ENCODE measurements at places on chromosomes 3 and 15.
A peak's percentile ranks its signal among the peaks of the same experiment; 100 is the strongest.

- no peak overlapping the region for H3K27ac ChIP-seq
- H3K4me3 ChIP-seq = no peak overlapping the region
- no peaks in the 10 kb centered on the region for H3K4me1 ChIP-seq
- DNase-seq = no peak
These were observed 39.1 kb downstream of the TKT start for GRCh38 chr3:53216723-53217122.

DNA sequence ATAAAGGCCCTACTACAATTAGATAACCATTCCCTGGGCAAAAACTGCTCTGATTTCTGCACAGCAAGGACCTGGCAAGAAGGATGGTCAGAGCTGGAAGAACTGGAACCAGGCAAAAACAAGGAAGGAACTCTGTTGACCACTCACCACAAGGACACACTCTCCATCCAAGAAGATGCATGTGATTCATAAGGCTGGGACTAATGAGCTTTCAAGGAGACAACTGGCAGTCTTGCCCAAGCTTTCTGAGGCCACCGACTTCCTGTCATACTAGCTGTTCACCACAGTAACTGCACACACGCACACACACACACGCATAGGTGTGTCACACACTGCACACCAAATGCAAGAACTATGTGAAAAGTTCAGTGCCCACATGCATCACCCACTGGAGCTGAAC is 256.6 kb downstream of the OCA2 start:
- no peak overlapping the region for H3K4me3 ChIP-seq
- H3K4me1 ChIP-seq = no peaks in the 10 kb centered on the region
- no peak overlapping the region for H3K27ac ChIP-seq
- DNase-seq = no peak
- no peaks in the 10 kb centered on the region for H3K36me3 ChIP-seq

DNA sequence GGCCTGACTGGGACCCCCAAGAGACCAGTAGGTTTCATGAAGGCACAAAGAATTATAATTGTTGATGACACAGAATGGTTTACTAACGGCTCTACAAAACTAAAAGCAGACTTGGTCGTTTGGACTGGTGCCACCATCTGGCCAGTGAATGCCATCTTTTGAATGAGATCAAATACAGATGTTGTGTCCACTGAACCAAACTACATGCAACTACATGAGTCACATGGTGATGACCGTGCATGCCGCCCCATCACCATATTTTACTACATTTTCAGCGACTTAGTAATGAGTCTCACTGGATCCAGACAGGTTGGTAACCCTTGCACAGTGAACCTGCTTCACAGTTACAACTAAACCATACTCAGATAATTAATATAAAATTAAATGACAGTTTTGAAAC is 803.3 kb downstream of the DIPK2A start:
- H3K36me3 ChIP-seq = no peaks in the 10 kb centered on the region
- no peaks in the 10 kb centered on the region for H3K4me1 ChIP-seq
- no peak overlapping the region for H3K27ac ChIP-seq
- H3K27me3 ChIP-seq = no peaks in the 10 kb centered on the region
- no peak overlapping the region for H3K4me3 ChIP-seq
- DNase-seq = no peak

- no peaks in the 10 kb centered on the region for H3K27me3 ChIP-seq
- H3K27ac ChIP-seq = no peak overlapping the region
- H3K36me3 ChIP-seq = no peaks in the 10 kb centered on the region
- no peak overlapping the region for H3K4me3 ChIP-seq
These were observed 209.5 kb upstream of the SUCLG2 start for GRCh38 chr3:67863869-67864268.

- H3K27ac ChIP-seq = no peak overlapping the region
- DNase-seq = no peak
- no peaks in the 10 kb centered on the region for H3K36me3 ChIP-seq
- H3K4me1 ChIP-seq = no peaks in the 10 kb centered on the region
These were observed 141.6 kb downstream of the THRB start for GRCh38 chr3:24352893-24353553.

- no peak overlapping the region for H3K27ac ChIP-seq
- H3K4me1 ChIP-seq = no peaks in the 10 kb centered on the region
- H3K4me3 ChIP-seq = no peak overlapping the region
- no peak for DNase-seq
- no peaks in the 10 kb centered on the region for H3K36me3 ChIP-seq
These were observed 65.6 kb upstream of the SLC6A1 start for GRCh38 chr3:10926811-10927521.

- H3K27ac ChIP-seq = no peak overlapping the region
- H3K4me1 ChIP-seq = no peaks in the 10 kb centered on the region
These were observed 84.4 kb upstream of the PHLDB2 start for GRCh38 chr3:111774622-111775021.

DNA sequence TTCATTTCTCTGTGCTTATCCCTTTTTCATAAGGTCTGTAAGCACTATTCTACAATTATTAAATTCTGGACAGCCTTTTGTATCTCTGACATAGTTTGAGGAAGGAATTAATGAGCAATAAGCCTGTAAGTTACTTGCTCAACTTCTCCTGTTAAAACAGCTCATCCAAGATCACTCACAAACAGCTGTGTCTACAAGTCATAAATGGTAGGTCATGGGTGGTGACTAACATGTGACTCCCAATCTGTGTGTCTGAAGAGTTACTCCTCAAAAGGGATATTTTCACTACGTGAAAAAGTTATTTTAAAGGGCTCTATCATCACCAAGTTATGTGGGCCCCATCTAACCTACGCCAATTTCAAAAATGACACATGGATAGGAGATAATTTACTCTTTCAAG is 145.2 kb upstream of the CBLB start:
- no peak overlapping the region for H3K4me3 ChIP-seq
- no peaks in the 10 kb centered on the region for H3K27me3 ChIP-seq
- no peaks in the 10 kb centered on the region for H3K36me3 ChIP-seq
- peaks cover 3% of the 10 kb centered on the region for H3K4me1 ChIP-seq
- H3K27ac ChIP-seq = peak overlapping the region; percentile 65

- H3K36me3 ChIP-seq = no peaks in the 10 kb centered on the region
- no peaks in the 10 kb centered on the region for H3K27me3 ChIP-seq
- no peaks in the 10 kb centered on the region for H3K4me1 ChIP-seq
- no peak overlapping the region for H3K4me3 ChIP-seq
These were observed 54.1 kb downstream of the RORA start for GRCh38 chr15:61175024-61175423.

- no peak overlapping the region for H3K4me3 ChIP-seq
- no peaks in the 10 kb centered on the region for H3K4me1 ChIP-seq
- no peaks in the 10 kb centered on the region for H3K36me3 ChIP-seq
- no peak overlapping the region for H3K27ac ChIP-seq
These were observed 372.0 kb downstream of the GABRG3 start for GRCh38 chr15:27342991-27343390.

DNA sequence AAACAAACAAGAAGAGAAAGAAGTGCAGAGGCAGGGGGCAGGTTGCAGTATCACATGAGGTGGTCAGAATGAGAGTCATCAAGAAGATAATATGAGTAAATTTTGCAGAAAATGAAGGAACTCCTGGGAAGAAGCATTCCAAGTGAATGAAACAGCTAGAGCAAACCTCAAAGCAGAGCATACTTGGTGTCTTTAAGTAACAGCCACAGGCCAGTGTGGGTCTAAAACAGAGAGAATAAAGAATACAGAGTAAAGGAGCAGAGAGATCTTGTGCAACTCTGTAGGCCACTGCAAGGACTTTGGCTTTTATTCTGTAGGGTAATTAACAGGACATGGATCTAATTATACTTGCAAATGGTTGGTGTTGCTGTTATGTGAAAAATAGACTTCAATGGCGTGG is 81.3 kb downstream of the STAC start:
- H3K4me1 ChIP-seq = no peaks in the 10 kb centered on the region
- no peak overlapping the region for H3K27ac ChIP-seq
- no peaks in the 10 kb centered on the region for H3K36me3 ChIP-seq

- H3K4me1 ChIP-seq = no peaks in the 10 kb centered on the region
- no peak for DNase-seq
- no peak overlapping the region for H3K4me3 ChIP-seq
- H3K36me3 ChIP-seq = no peaks in the 10 kb centered on the region
These were observed 15.9 kb downstream of the CEP70 start for GRCh38 chr3:138578141-138578540.

GRCh38 chr3:176296066-176296597 is 901.1 kb downstream of the TBL1XR1 start:
- H3K36me3 ChIP-seq = no peaks in the 10 kb centered on the region
- no peak for DNase-seq
- H3K27ac ChIP-seq = peak overlapping the region; percentile 1
- no peaks in the 10 kb centered on the region for H3K4me1 ChIP-seq

GRCh38 chr3:126667631-126668449 is 12.9 kb upstream of the TXNRD3 start:
- H3K4me3 ChIP-seq = no peak overlapping the region
- H3K27me3 ChIP-seq = no peaks in the 10 kb centered on the region
- no peak for DNase-seq
- no peak overlapping the region for H3K27ac ChIP-seq
- H3K36me3 ChIP-seq = no peaks in the 10 kb centered on the region

DNA sequence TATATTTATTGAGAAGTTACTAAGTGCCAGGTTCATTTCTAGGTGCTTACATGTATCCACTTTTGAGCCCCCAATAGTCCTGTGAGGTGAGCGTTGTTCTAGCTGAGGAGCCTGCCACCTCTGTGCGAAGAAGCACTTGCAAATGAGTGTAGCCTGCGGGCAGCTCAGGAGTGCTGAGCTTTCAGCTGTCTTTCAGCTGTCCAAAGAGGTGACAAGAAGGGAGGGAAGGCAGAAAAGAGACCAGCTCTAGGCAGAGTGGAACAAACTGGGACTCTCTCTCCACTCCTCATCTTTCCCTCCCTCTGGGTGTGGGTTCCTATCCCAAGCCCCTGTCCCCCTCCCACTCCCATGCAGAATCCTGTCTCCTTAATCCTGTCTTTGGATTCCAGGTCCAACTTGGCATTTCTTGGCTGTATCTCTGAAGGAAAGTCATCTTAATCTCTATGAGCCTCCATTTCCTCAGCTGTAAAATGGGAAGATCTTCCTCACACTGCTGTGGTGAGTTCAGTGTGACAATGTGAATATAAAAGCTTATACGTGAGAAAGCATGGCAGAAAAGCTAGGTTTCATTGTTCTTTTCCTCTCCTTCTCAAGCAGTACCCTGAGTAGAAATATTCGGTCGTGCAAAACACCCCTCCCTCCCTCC is 6.7 kb upstream of the SRP14 start:
- no peak overlapping the region for H3K4me3 ChIP-seq
- H3K27ac ChIP-seq = peak overlapping the region; percentile 58
- no peak for DNase-seq

- no peaks in the 10 kb centered on the region for H3K4me1 ChIP-seq
- H3K27ac ChIP-seq = peak within 1 kb of the TSS; percentile 53
- peak; percentile 83 for DNase-seq
These were observed at the start of gene SLCO2A1 for GRCh38 chr3:134029734-134030378. Gene SLCO2A1, minus strand, starts transcription at chr3:134029925. Its CDS starts 123 bp downstream, at chr3:134029802.

- H3K4me3 ChIP-seq = no peak overlapping the region
- no peak for DNase-seq
- no peaks in the 10 kb centered on the region for H3K36me3 ChIP-seq
- no peaks in the 10 kb centered on the region for H3K27me3 ChIP-seq
- no peak overlapping the region for H3K27ac ChIP-seq
These were observed 115.9 kb upstream of the ST8SIA2 start for GRCh38 chr15:92277776-92278175.

- no peaks in the 10 kb centered on the region for H3K36me3 ChIP-seq
- no peak overlapping the region for H3K4me3 ChIP-seq
- no peaks in the 10 kb centered on the region for H3K27me3 ChIP-seq
- no peaks in the 10 kb centered on the region for H3K4me1 ChIP-seq
- DNase-seq = no peak
These were observed 508.2 kb upstream of the TGFBR2 start for GRCh38 chr3:30098243-30098642.

DNA sequence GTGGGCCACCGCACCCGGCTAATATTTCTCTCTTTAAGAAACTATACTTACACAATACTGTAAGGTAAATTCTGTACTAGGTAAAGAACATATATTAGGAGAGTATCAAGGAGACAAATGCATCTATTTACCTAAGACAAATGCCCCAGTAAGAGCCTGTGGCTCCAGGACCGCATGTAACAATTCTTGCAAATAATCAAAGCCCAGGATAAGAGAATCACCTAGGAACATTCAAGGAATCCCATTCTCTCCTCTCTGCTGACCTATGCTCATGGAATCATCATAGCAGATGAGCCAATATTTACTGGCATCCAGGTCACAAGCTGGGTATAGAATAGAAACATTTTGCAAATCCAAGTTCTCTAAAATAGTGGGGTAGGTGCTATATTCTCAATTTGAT is 347.7 kb downstream of the FOXP1 start:
- DNase-seq = no peak
- peak overlapping the region; percentile 34 for H3K27ac ChIP-seq
- no peaks in the 10 kb centered on the region for H3K36me3 ChIP-seq
- no peak overlapping the region for H3K4me3 ChIP-seq
- H3K4me1 ChIP-seq = no peaks in the 10 kb centered on the region

- H3K36me3 ChIP-seq = peaks cover 23% of the 10 kb centered on the region
- H3K27me3 ChIP-seq = no peaks in the 10 kb centered on the region
- no peak overlapping the region for H3K27ac ChIP-seq
- H3K4me1 ChIP-seq = no peaks in the 10 kb centered on the region
These were observed 28.6 kb downstream of the POMGNT2 start for GRCh38 chr3:43077261-43077660.

DNA sequence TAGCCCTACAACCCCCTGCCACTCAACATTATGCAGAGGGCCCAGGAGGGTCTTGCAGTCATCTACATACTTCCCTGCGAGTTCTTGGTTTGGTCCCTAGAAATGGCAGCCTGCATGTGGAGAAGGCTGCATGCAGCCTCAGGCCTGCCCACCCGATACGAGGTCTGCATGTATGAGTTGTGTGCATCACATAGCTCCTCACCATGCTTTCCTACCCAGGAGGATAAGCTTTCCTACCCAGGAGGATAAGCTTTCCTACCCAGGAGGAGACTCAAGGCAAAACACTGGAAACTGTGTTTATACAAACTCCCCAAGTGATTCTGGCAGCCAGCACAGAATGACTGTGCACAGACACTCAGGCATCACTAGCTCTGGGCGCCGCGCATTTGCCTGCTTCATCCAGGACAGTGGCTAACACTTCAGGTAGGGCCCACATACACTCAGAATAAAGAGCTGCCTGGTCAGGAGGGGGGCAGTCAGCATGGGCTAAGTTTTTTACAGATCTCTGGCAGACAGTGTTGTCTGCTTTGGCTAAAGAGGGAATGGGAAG is 187.7 kb downstream of the THSD4 start:
- H3K36me3 ChIP-seq = no peaks in the 10 kb centered on the region
- no peak overlapping the region for H3K27ac ChIP-seq
- H3K4me1 ChIP-seq = no peaks in the 10 kb centered on the region
- no peak overlapping the region for H3K4me3 ChIP-seq

- no peaks in the 10 kb centered on the region for H3K36me3 ChIP-seq
- H3K4me1 ChIP-seq = no peaks in the 10 kb centered on the region
- DNase-seq = no peak
- no peak overlapping the region for H3K27ac ChIP-seq
These were observed 15.1 kb upstream of the BNIP2 start for GRCh38 chr15:59703979-59704796.

- H3K27ac ChIP-seq = no peak overlapping the region
- no peaks in the 10 kb centered on the region for H3K4me1 ChIP-seq
- no peaks in the 10 kb centered on the region for H3K36me3 ChIP-seq
- no peak overlapping the region for H3K4me3 ChIP-seq
- no peak for DNase-seq
These were observed 585.2 kb downstream of the EPHA3 start for GRCh38 chr3:89692601-89693000.

- H3K27me3 ChIP-seq = no peaks in the 10 kb centered on the region
- no peaks in the 10 kb centered on the region for H3K36me3 ChIP-seq
- H3K27ac ChIP-seq = no peak overlapping the region
These were observed 50.3 kb downstream of the PAK2 start for GRCh38 chr3:196789885-196790359.

- H3K27ac ChIP-seq = no peak overlapping the region
- no peak overlapping the region for H3K4me3 ChIP-seq
- no peaks in the 10 kb centered on the region for H3K36me3 ChIP-seq
- H3K27me3 ChIP-seq = no peaks in the 10 kb centered on the region
- no peaks in the 10 kb centered on the region for H3K4me1 ChIP-seq
- DNase-seq = no peak
These were observed 748.1 kb downstream of the GBE1 start for GRCh38 chr3:81013360-81013759.
